ENCODE measurements at places on chromosomes 16 and 17.

GRCh38 chr17:17605729-17606088, 14.2 kb upstream of the PEMT start:
- no peaks in the 10 kb centered on the region for H3K27me3 ChIP-seq
- no peak overlapping the region for H3K4me3 ChIP-seq
- no peak for DNase-seq
- H3K36me3 ChIP-seq, result no peaks in the 10 kb centered on the region
- H3K27ac ChIP-seq, result peak overlapping the region; percentile 50

DNA sequence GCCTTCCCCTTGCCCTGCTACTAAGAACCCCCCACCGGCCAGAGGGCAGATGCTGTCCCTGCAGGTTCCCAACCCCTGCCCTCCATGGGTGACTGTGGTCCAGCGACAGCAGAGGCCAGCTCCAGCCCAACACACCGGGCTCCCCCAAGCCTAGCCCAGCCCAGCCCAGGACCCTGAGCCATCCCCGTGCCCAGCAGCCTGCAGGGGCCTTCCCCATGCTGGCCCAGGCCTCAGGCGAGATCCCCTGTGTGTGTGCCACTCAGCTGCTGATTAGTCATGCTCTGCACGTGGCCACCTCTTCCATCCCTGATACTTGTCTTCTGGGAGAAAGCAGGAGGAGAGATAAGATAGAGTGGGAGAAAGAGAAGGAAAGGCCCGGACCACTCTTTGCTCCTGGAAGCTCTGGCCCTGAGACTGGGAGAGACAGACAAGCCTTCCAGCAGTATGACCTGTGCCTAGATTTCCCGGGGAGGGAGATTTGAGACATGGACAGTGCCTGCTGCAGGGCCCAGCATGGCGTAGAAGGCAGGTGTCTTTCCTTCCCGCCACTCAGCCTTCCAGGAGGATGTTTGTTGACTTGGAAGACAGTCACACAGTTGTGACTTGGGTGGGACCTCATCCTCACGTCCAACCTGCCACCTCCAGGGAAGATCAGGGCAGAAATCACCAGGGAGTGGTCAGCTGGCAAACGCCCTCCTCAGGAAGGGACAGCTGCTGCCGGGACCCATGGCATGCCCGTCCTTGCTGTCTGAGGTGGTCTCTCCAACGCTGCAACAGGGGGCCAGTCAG, 41.3 kb upstream of the RASD1 start:
- H3K4me3 ChIP-seq, result no peak overlapping the region
- no peak for DNase-seq
- H3K4me1 ChIP-seq, result no peaks in the 10 kb centered on the region
- no peak overlapping the region for H3K27ac ChIP-seq

GRCh38 chr16:400061-400591, 1.6 kb upstream of the DECR2 start:
- peaks cover 31% of the 10 kb centered on the region for H3K4me1 ChIP-seq
- no peaks in the 10 kb centered on the region for H3K27me3 ChIP-seq
- H3K27ac ChIP-seq, result peak overlapping the region; percentile 86
- no peak overlapping the region for H3K4me3 ChIP-seq
- H3K36me3 ChIP-seq, result peaks cover 3% of the 10 kb centered on the region

GRCh38 chr17:79627766-79628690, 17.2 kb upstream of the RBFOX3 start:
- H3K27me3 ChIP-seq, result peaks cover 27% of the 10 kb centered on the region
- DNase-seq, result peak; percentile 69
- no peak overlapping the region for H3K27ac ChIP-seq
- H3K36me3 ChIP-seq, result no peaks in the 10 kb centered on the region
- H3K4me1 ChIP-seq, result no peaks in the 10 kb centered on the region
- H3K4me3 ChIP-seq, result no peak overlapping the region

DNA sequence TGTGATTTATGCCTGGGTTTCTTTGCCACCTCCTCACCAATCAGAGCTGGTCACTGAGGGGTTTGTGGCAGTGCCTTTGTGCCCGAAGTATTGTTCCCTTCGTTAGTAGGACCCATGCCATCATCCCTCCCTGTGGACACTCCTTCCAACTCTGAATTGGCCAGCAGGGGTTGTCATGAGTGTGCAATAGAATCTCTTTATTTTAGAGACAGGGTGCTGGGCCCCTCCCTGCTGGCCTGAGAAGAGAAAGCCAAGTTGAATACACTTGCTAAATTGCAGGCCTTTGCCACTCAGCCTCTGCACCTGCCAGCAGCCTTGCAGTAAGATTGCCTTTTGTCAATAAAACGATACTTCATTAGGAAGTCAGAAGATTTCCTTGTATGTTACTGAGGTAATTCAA, 40.7 kb upstream of the SLC12A3 start:
- peaks cover 68% of the 10 kb centered on the region for H3K36me3 ChIP-seq
- no peaks in the 10 kb centered on the region for H3K27me3 ChIP-seq
- no peak overlapping the region for H3K4me3 ChIP-seq
- H3K4me1 ChIP-seq, result peaks cover 5% of the 10 kb centered on the region
- no peak overlapping the region for H3K27ac ChIP-seq
- DNase-seq, result no peak

- peaks cover 52% of the 10 kb centered on the region for H3K36me3 ChIP-seq
- peaks cover 15% of the 10 kb centered on the region for H3K4me1 ChIP-seq
- H3K4me3 ChIP-seq, result no peak overlapping the region
- no peak overlapping the region for H3K27ac ChIP-seq
- no peak for DNase-seq
Measured at GRCh38 chr16:84847564-84848355, 28.0 kb downstream of the CRISPLD2 start.

- no peak overlapping the region for H3K27ac ChIP-seq
- H3K36me3 ChIP-seq, result no peaks in the 10 kb centered on the region
- H3K27me3 ChIP-seq, result no peaks in the 10 kb centered on the region
- H3K4me1 ChIP-seq, result no peaks in the 10 kb centered on the region
- no peak for DNase-seq
Measured at GRCh38 chr17:51813140-51813783, 345.3 kb downstream of the CA10 start.

DNA sequence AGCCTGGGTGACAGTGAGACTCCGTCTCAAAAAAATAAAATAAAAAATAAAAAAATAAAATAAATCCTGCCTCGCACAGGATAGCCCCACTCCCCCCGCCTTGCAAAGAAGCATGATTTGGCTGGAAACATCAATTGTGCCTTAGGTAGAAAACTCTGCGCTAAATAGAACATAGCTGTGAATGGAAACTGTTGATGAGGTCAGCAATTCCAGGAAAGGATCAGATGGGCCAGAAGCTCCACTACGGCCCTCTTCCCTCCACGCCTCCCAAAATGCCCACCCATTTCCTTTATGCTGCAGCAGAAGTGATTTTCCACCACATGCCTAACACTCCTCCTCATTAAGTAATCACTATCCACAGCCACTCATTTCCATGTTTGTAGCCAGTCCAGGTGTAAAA, 473.4 kb downstream of the XYLT1 start:
- no peaks in the 10 kb centered on the region for H3K4me1 ChIP-seq
- no peak for DNase-seq
- no peak overlapping the region for H3K4me3 ChIP-seq
- no peak overlapping the region for H3K27ac ChIP-seq

GRCh38 chr16:3065069-3065741, at the start of gene IL32:
Gene IL32, plus strand, starts transcription at chr16:3065640. Its CDS starts 172 bp downstream, at chr16:3065812.
- peak within 1 kb of the TSS; percentile 40 for H3K4me3 ChIP-seq
- peak within 1 kb of the TSS; percentile 41 for H3K27ac ChIP-seq
- H3K36me3 ChIP-seq, result no peaks in the 10 kb centered on the region
- H3K4me1 ChIP-seq, result peaks cover 36% of the 10 kb centered on the region
- DNase-seq, result no peak

- no peak overlapping the region for H3K27ac ChIP-seq
- peaks cover 19% of the 10 kb centered on the region for H3K4me1 ChIP-seq
- H3K27me3 ChIP-seq, result peaks cover 42% of the 10 kb centered on the region
- DNase-seq, result no peak
Measured at GRCh38 chr16:89175280-89176146, 4.0 kb downstream of the CDH15 start.

DNA sequence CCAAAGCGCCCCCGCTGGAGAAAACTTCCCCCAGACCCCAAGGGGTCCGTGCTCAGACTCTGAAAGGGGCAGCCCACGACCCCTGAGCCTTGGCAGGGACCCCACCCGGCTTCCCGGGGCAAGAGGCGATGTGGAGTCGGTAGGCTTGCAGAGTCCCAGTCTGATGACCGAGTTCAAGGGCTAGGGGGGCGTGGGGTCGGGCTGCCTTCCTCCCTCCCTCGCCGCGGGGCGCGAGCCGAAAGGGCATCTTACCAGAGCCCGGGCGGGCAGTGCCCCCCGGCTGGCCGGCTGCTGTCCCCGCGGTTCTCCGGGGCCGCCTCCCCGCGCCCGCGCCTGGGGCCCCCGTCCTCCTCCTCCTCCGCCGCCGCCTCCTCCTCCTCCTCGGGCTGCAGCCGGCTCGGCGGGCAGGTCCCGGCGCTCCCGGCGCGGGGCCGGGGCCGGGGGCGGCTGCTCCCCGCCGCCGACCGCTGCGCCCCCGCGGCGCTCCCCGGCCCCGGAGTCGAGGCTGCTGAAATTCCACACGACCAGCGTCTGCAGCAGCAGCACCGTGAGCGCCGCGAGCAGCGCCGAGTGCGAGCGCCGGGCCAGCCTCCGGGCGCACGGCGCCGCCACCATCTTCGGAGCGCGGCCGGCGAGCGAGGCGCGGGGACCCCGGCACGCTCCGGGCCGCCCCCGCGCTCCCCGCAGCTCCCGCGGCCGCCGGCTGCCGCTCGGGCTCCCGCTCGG, 415 bp downstream of the XYLT1 start:
- H3K4me1 ChIP-seq, result peaks cover 43% of the 10 kb centered on the region
- peak overlapping the region; percentile 73 for H3K4me3 ChIP-seq
- peak overlapping the region; percentile 89 for H3K27ac ChIP-seq
- DNase-seq, result no peak

GRCh38 chr17:81003711-81004475, 12.3 kb downstream of the CHMP6 start:
- DNase-seq, result no peak
- peaks cover 24% of the 10 kb centered on the region for H3K27me3 ChIP-seq
- H3K36me3 ChIP-seq, result peaks cover 14% of the 10 kb centered on the region
- H3K4me3 ChIP-seq, result peak overlapping the region; percentile 43

DNA sequence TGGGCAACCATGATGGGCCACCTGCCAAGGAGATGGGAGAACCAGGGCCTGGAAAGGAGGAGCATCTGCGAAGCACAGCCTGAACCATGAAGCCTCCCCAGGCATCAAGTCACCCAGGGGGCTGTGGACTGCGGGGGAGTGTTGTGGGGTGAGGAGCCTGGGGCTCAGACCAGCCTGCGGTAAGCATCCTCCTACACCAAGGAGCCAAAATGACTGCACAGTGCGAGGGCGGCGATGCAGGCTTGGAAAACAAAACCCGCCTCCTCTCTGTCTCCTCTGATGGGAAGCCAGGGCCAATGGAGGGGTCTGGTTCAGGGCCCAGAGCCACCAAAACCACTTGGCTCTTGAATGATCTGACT, 18.1 kb upstream of the MAF start:
- no peaks in the 10 kb centered on the region for H3K36me3 ChIP-seq
- peaks cover 7% of the 10 kb centered on the region for H3K4me1 ChIP-seq
- DNase-seq, result no peak

- DNase-seq, result no peak
- H3K4me3 ChIP-seq, result no peak overlapping the region
- no peaks in the 10 kb centered on the region for H3K36me3 ChIP-seq
- peaks cover 5% of the 10 kb centered on the region for H3K4me1 ChIP-seq
- peaks cover 12% of the 10 kb centered on the region for H3K27me3 ChIP-seq
Measured at GRCh38 chr17:65356536-65356935, 204.9 kb downstream of the AXIN2 start.

GRCh38 chr17:46817151-46817900, 1.2 kb downstream of the WNT3 start:
- no peak for DNase-seq
- H3K4me3 ChIP-seq, result peak overlapping the region; percentile 53
- H3K27me3 ChIP-seq, result peaks cover 78% of the 10 kb centered on the region
- no peaks in the 10 kb centered on the region for H3K36me3 ChIP-seq

DNA sequence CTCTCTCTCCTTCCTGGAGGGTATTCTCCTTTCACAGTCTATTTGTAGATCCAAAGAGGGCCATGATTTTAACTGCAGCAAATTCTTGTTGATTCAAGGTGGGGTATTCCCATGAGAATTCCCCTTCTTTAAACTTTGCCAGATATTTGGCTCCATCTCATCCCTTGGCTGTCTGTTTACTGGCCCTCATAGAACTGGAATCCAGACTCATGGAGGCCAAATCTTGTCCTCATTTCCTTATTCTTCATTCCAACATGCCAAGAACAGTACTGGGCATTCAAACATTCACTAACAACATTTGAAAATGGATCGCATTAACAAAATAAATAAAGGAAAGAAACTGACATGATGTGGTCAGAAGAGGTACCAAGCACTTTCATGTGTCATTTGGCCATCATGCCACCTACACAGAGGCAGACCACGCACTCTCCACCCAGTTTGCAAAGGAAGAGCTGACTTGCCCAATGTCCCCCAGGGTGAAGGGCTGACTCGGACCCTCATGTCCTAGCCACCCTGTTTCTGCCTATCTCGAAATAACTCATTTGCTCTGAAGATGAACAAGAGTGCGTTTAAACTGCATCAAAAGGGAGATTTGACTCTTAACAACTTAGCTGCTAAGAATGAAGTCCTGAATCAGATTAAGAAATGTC, 23.1 kb upstream of the SLC35B1 start:
- H3K4me1 ChIP-seq, result peaks cover 40% of the 10 kb centered on the region
- no peaks in the 10 kb centered on the region for H3K27me3 ChIP-seq
- no peak overlapping the region for H3K4me3 ChIP-seq
- DNase-seq, result no peak
- H3K27ac ChIP-seq, result no peak overlapping the region

DNA sequence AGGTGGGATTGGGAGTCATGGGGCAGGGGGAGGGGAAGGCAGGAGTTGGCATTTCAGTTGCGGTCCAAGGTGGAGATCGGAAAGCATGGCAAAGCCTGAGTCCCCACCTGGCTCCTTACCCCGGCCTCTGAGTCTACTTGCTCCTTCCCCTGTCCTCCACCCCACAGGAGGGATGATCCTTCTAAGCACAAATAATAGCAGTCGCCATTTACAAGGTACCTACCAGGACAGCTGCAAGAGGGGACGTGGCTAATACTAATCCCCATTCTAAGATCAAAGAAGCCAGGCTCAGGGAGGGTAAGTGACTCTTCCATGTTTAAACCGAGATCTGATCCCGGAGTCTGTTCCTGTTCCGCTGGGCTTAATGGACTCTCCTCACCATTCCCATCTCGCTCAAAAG, 396.3 kb downstream of the SLC39A11 start:
- H3K27me3 ChIP-seq, result no peaks in the 10 kb centered on the region
- peaks cover 16% of the 10 kb centered on the region for H3K4me1 ChIP-seq
- no peak overlapping the region for H3K4me3 ChIP-seq
- DNase-seq, result no peak

GRCh38 chr17:933312-934073, 46.1 kb downstream of the NXN start:
- no peak overlapping the region for H3K4me3 ChIP-seq
- no peaks in the 10 kb centered on the region for H3K27me3 ChIP-seq
- no peak for DNase-seq
- H3K27ac ChIP-seq, result peak overlapping the region; percentile 61
- H3K4me1 ChIP-seq, result peaks cover 23% of the 10 kb centered on the region
- H3K36me3 ChIP-seq, result no peaks in the 10 kb centered on the region

GRCh38 chr17:69672924-69673323, 258.4 kb downstream of the MAP2K6 start:
- no peak overlapping the region for H3K4me3 ChIP-seq
- no peaks in the 10 kb centered on the region for H3K27me3 ChIP-seq
- H3K27ac ChIP-seq, result no peak overlapping the region
- DNase-seq, result no peak
- no peaks in the 10 kb centered on the region for H3K4me1 ChIP-seq
